ENCODE measurements at places on chromosomes 2 and 18.

- no peak for DNase-seq
Observed at GRCh38 chr2:38829971-38830370, 45.8 kb downstream of the DHX57 start.

GRCh38 chr2:213490087-213490486 is 205.8 kb downstream of the SPAG16 start:
- DNase-seq: no peak

- no peak for DNase-seq
Observed at GRCh38 chr2:111091811-111092211, 28.9 kb upstream of the BCL2L11 start.

DNA sequence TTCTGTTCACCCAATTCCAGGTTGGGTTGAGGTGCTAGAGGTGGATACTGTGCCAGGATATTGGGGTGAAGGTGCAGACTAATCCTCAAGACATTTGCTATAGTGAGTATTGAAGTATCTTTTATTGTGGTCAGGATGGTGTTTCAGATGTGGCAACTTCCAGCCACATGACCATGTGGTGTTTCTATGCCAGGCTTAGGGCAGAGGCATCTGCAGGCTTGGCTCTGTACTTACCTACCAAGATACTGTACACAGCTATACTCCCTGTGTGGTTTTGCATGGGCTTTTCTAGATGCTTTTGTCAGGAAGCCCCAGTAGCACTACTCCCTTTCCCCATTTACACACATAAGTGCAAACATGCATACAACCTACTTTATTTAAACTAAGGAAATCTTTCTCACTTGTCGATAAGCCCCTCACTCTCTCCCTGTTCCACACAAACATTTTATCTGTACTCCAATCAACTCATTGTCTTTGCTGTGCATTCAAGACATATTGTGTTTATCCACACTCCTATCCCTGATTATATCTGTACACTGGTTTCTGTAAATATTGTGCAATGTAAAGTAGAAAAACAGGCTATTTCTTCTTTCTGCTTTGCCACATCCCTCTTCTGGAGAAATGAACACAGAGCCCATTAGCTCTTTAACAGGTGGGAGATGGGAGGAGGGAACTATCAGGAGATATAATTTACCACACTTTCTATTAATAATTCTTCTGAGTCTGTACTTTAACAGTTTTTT is 12.3 kb downstream of the ARL6IP6 start:
- DNase-seq: peak; percentile 23

- no peak for DNase-seq
Observed at GRCh38 chr2:222646008-222646407, 9.9 kb downstream of the FARSB start.

DNA sequence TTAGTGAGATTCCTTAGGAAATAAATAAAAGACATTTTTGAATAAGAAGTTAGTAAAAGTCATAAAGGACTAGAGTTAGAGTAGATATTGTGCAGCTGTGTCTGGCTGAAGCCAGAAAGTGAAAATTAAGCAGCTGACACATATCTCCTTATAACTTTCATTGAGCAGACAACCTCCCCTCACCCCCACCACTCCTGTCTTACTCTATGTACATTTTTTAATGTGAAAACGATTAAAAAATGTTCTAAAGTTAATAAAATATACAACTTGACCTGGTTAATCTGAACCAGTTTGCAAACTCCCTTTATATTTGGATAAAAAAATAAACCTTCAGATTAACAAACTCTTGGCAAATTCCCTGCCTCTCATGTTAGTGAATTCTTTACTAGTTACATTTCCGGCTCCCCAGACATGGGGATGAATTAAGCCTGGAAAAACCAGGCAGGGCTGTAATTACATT is 462.8 kb downstream of the MEIS1 start:
- DNase-seq: peak; percentile 27

DNA sequence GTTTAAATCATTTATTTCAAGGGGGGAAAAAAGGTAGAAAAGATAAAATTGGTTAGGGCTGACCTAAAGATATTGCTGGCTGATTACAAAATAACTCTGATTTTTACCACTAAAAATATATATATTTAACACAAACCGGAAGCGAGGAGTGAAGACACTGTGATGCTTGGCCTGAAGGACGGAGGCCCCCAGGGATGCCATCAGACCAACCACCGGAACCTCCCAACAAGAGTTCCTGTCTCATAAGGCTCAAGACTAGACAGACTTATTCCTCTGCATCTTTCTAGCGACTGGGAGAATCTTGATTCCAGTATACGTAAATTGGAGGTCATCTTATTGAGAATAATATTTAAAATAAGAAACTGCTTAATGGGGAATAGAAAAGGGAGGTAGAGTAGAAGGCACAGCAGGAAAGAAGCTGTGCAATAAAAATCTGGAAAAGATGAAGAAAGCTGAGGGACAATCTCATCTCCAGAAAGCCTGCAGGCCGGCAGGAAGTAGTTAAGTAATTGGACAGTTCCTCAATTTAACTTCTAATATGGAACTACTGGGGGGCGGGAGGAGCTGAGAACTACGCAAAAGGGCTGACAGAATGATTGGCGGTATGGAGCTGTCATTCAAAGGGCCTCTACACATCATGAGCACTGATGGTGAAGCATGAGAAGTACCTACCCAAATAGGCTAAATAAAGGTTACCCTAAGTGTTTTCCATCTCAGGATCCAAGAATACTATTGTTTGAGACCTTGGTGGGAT is 91.1 kb downstream of the DTNB start:
- no peak for DNase-seq

DNA sequence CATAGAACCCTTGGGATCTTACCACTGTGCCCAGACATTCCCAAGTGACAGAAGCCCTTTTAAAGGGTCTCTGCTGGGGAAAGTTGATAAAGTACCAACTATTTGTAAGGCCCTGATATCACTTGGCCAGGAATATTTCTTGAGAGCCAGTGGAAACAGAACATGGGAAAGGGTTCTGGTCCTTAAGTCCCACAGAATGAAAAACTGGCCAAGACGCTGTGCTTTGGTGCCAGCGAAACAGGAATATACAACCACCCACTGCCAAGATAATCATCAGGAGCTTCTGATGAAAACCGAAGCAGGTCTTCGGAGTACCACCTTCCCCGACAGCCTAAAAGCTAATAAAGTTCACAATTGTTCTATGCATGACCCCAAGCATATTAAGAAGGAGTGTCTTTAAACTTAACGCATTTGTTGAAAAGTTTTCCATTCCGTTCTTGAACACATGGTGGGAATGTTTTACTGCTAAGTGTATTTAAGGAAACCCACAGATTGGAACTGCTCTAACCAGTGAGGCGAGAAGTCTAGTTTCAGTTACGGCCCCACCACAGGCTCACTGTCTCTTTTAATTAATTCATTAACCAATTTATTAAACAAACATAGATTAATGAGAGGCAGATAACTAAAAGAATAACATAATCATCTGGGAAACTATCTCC is 152.6 kb downstream of the ANKRD44 start:
- DNase-seq: no peak

DNA sequence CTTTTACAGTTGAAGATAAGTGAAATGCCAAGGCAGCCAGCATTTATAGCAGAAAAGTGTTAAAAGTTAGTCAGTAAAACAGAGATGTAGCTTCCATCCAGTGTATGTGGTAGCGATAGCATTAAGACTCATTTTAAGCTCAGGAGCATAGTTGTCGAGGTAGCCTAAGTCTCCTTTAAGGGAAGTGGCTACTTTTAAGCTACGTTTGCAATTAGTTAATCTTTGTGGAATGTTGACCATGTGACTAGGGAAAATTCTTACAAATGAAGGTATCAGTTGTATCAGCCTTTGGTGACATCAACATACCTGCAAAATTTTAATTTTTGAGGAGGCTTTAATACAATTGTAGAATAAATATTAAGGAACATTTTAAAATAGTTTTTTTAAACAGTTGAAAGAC is 61.9 kb downstream of the LHCGR start:
- peak; percentile 18 for DNase-seq

GRCh38 chr18:42064109-42064508 is 109.1 kb downstream of the PIK3C3 start:
- DNase-seq: no peak

- DNase-seq: no peak
Observed at GRCh38 chr2:226792155-226792881, 7.3 kb downstream of the IRS1 start.

DNA sequence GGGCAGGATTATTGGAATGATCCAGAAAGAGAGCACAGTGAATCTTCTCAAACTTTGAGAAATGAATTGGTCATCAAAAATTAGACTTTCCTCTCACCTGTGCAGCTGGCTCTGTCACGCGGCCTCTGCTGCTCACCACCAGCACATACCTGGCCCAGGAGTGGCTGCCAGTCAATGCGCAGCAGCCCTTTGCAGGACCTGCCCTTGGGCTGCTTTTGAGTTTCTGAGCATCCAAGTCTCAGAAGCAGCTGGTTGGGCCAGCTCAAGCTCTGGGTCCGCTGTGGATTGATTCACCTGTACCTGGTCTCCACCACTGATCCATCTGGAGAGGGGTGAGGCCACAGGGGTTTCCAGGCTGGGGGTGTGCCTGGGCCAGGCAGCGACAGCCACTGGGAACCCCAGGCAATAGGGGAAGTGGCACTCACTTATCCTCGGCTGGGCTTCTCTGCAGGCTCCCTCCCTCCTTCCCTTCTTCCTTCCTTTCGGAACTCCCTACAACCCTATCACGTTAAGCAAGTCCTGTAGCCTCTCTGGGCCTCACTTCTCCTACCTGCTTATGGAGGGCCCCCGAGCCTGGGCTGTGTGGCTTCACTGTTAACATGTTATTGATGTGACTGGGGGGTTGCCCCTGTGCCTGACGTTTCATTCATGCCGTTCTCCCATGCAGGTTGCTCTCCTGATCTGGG is 48.1 kb downstream of the SH3BP4 start:
- DNase-seq: no peak

- no peak for DNase-seq
Observed at GRCh38 chr2:29189052-29189451, 73.8 kb downstream of the CLIP4 start.

GRCh38 chr2:58634653-58635370 is 393.7 kb upstream of the FANCL start:
- peak; percentile 34 for DNase-seq

DNA sequence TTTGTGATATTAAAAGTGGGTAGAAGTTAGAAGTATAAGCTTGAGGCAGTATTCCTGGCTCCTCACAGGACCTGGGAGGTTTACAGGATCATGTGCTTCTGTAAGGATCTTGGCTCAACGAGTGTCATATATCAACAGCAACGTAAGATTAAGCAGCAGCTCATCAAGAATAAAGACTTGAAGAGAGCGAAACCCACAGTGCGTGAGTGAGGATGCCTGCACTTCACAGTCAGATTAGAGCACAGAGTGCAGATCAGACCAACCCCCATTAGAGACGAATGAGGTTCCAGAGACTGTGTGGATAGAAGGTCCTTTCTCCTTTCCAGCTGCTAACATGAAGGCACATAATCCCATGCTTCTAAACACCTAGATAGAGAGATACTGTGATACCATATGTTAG is 1656.7 kb upstream of the NXPH2 start:
- DNase-seq: no peak

DNA sequence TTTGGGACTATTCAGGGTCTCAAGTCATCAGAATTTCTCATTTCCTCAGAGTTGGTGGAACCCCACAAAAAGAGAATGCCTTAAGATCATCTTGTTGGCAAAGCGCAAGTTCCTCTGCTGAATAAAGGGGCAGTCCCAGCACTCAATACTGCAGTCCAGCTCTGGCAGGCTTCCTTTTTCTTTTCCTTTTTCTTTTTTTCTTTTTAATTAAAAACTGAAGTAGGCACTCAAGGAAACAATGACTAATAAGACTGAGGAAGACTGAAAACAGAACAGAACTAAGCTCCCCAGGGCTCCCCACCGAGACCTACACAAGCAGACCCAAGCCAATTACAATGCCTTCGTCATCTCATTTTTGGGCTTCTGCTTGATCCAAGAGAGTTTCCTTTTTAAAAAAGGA is 82.0 kb downstream of the STK39 start:
- DNase-seq: peak; percentile 38

DNA sequence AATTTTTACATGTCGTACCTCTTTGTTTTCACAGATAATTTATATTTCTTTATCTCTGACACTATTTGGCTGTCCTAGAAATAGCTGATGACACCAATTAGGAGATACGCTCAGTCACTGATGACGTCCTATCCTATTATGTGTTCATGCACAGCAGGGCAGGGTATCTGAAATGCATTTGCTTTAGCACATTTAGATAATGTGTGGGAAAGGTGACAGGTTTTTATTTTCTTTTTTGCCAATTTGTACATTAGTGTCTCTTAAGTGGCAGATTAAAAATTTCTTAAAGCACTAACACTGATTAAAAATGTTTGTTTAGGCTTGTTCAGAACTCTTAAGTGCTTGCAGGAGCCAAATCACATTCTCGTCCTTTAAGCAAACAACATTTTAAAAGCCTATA is 39.7 kb downstream of the CDC42EP3 start:
- DNase-seq: no peak

GRCh38 chr2:20665243-20666004 is 1.5 kb upstream of the GDF7 start:
- DNase-seq: no peak

- no peak for DNase-seq
Observed at GRCh38 chr2:120316071-120316470, 29.9 kb upstream of the INHBB start.
